ENCODE measurements at places on chromosomes 16 and 17.

- no peak for DNase-seq
Observed at GRCh38 chr17:69325518-69326376, 1.2 kb downstream of the ABCA5 start.

GRCh38 chr16:845351-845745 lies 44.8 kb upstream of the GNG13 start:
- DNase-seq = no peak

DNA sequence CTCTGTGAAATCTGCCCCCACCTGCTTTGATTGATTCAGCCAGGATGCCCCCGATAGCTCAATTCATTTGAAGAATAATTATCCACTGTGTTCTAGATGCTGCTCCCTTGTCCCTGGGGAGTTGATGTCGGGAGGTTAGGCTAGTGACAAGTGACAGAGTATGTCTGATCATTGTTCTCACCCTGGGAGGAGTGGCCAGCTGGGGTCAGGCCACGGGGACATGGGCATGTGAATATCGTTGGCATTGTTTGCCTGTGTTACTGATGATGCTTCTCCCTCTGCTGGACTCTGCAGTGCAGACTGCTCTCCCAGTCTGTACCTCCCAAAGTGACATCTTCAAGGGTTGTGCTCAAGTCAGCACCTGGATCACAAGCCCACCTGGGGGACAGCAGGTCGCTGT lies 89.9 kb upstream of the C16orf82 start:
- no peak for DNase-seq

- peak; percentile 63 for DNase-seq
Observed at GRCh38 chr17:42744283-42744805, 496 bp downstream of the EZH1 start.

GRCh38 chr16:14565688-14566025 lies 64.4 kb downstream of the PARN start:
- no peak for DNase-seq

DNA sequence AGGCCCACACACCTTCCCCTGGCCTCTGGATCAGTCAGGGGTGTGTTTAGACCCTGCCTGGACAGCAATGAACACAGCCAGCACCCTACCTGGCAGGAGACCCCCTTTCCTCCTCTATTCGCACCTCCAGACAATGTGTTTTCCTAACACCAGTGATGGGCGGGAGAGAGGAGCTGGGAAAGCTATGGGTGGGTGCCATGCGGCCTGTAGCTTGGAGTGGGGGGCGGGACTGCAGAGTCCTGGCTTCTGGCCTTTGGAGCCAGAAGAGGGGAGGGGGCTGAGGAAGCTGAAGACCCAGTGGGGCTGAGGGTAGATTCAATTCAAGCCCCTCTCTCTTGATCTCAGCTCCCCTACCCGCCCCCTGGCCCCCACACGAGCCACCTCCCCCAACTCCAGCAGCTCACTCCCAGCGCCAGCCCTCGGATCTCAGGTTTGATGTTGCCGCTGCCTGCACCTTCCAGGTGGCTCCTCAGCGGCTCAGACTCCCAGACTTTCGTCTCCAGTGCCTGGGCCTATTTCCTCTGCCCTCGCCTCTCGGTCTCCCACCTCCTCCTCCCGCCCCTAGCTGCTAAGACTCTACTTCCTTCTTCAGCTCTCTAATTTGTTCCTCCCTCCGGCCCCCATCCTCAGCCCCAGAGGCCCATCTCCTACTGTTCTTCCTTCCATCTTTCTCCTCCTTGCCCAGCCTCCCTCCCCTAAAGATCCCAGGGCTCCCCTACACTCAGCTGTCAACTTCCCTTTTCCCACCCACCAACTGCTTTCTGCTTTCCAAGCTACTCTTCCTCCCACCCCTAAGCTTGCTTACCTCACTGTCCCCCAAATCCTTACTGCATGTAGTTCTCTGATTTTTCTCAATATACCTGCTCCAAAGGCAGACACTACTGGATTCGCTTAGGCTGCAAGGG lies 6.8 kb upstream of the SP6 start:
- DNase-seq = no peak

DNA sequence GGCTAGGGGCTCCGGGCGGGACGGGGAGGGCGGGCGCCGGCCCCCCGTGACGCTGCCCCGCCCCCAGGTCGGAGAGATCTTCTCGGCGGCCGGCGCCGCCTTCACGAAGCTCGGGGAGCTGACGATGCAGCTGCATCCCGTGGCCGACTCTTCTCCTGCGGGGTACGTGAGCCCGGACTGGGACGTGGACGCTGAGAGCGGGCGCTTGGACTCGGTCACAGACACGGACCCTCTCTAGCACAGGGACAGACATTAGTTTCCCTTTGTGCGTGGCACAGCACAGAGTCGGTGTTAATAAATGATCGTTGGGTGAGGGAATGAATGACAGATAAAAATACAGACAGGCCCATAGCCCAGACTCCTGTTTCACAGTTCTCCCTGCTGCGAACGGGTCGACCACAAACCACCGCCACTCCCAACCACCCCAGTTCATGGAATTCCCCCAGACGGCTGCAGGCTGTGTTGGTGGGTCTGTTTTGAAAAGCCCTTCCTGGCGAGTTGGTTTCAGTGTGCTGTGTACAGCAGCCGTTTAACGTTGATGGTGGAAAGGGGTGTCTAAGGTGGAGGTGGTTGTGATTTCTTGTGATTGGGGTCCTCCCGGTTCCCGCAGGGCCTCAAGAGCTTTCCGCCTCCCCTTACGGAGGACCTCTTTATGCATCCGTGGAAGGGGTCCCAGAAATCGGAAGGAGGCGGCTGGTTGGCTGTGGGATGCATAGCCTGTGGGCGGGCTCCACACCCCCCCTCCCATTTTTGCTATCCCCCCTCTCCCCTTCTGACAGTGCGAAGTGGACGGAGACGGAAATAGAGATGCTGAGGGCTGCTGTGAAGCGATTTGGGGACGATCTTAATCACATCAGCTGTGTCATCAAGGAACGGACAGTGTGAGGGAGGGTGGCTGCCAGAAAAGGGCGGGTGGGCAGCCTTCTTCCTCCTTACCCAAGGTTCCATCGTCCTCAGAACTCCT lies 2.9 kb downstream of the RNASEK start:
- DNase-seq = peak; percentile 73

GRCh38 chr16:67555795-67556212 lies 6.5 kb upstream of the CTCF start:
- peak; percentile 30 for DNase-seq

DNA sequence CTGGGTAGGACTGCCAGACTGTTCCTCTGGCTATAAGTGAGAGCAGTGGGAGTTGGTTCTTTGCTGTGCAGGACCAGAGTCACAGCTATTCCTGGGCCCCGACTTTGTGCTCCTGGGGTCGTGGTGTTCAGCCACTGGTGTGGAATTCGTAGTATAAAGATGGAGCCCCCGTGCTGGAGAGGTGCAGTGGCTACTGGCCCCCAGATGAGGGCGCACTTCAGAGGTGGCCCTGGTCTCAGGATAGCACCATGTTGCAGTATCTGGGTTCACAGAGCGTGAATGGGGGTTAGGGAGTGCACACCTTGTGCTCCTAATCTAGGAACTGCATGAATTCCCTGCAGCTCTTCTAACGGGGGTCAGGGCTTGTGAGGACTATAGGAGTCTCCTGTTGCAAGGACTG lies 21.1 kb downstream of the TANC2 start:
- no peak for DNase-seq

DNA sequence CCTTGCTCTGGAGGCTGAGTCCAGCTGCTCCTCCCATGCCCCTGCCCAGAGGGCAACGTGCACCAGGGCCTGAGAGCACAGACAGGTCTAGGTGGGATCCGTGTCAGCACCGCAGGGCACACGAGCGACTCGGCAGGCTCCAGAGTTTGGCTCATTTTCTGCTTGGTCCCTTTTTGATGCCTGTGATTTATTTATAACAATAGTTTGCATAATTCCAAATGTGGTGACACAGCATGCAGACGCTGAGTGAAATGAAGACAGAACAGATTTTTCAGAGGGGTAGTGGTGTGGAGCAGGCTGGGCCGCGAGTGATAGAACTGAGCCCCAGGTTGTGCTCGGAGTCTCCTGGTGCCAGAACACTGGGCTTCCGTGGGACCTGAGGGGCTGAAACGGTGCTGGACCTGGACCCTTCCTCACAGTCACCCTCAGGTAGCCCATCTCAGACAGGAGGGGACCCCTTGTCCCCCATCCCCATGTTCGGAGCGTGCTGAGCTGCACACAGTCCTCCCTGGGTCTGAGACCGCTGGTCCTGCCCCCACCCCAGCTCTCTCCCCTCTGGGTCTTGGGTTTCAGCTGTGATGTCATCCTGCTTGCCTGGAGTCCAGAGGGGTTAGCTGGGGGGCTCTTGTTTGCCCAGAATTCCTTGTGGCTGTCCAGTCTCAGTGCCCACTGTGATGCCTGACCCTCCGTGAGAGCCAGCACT lies 95.9 kb downstream of the METRNL start:
- peak; percentile 4 for DNase-seq

DNA sequence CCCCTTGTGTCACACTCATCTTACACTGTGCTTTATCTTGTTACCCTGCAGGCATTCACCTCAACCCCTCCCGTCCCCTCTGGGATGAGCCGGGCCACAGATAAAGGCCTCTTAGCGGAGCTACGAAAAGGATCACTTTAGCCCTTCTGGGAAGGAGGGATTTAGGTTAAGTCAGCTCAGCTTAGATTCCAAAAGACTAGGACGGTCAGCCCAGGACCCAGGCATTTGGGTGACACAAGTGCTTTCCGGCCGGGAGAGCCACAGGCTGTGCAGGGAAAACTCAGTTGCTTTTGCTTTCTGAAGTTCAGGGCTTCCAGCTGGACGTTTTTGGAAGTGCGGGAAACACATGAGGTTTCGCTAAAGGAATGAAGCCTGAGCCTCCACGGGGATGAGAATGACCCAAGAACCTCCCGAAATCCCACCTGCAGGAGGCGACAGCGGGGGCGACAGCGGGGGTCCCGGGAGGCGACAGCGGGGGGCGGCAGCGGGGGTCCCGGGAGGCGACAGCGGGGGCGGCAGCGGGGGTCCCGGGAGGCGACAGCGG lies 11.6 kb upstream of the METRNL start:
- no peak for DNase-seq

DNA sequence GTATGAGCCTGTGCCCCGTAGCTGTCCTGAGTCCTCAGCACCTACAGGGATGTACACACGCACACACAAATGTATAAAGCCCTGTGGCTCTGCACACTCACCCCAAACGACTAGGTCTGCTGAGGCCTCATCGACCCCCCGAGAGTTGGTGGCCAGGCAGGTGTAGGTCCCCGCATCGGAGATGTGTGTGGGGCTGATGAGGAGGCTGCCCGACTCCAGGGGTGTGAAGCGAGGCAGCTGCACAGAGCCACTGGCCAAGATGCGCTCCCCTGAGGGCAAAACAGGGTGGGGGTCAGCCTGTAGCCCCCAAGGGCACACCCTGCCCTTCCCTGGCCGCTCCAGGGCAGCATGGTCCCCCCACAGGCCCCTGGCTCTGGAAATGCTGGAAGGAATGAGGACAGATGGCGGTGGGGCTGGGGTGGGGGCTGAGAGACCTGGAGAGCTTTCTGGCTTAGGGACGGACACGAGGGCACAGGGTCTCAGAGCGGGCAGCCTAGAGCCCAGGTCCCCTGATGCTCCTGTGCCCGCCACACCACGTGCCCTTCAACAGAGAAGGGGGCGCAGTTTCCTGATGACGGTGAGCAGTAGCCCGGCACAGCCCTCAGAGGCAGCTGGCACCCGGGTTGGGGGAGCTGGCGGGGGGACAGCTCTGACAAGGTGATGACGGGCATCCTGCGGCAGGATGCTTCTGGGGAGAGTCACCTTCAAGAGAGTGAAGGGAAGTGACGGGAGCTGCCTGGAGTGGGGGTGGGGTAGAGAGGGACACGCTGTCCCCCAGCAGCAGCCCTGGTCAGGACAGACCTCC lies 119.8 kb upstream of the CDC42EP4 start:
- DNase-seq = no peak

GRCh38 chr16:50627419-50627818 lies 53.7 kb downstream of the SNX20 start:
- DNase-seq = peak; percentile 49

DNA sequence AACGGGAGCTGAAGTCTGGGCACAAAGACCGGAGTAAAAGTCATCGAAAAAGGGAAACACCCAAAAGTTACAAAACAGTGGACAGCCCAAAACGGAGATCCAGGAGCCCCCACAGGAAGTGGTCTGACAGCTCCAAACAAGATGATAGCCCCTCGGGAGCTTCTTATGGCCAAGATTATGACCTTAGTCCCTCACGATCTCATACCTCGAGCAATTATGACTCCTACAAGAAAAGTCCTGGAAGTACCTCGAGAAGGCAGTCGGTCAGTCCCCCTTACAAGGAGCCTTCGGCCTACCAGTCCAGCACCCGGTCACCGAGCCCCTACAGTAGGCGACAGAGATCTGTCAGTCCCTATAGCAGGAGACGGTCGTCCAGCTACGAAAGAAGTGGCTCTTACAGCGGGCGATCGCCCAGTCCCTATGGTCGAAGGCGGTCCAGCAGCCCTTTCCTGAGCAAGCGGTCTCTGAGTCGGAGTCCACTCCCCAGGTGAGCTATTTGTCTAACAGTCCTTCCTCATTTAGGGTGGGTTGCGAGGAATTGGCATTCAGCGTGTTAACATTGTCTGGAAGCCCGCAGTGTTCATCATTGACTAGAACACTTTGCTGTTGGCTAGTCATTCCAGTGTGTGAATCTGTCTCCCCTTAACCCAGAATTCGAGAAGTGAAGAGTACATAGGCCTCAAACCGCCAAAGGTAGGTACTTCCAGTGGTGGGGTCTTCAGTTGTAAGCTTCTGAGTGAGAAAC lies 1.5 kb downstream of the CDK12 start:
- DNase-seq = no peak

GRCh38 chr16:23357761-23358290 lies 55.7 kb downstream of the SCNN1B start:
- DNase-seq = no peak

DNA sequence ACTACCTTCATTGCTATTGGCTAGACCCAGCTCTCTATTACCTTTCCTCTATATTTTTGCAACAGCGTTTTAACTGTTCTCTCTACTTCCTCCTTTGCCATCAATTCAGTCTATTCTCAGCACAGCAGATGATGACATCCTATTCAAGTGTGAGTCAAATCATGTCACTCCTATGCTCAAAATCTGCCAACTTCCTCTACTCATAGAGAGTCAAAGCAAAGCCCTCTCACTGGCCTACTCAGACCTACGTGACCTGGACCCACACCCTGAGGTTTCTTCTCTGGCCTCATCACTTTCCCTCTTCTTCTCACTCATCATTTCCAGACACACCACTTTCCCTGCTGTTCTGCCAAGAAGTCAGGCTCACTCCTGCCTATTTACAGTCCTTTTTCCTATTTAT lies 289.0 kb upstream of the AXIN2 start:
- no peak for DNase-seq

DNA sequence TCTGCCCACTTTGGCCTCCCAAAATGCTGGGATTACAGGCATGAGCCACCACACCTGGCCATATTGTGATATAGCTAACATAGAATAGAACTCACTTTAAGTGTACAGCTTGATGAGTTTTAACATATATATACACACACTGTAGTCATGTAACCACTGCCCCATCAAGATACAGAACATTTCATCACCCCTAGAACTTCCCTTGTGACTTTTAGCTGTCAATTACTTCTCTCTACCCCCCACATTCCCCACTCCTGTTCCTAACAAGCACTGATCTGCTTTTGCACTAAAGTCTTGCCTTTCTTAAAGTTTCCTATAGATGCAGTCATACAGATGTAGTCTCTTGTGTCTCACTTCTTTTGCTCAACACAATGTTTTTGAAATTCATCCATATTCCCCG lies 93.1 kb downstream of the PITPNC1 start:
- no peak for DNase-seq

- peak; percentile 65 for DNase-seq
Observed at GRCh38 chr16:84062734-84063640, 20.4 kb upstream of the SLC38A8 start.

- DNase-seq = no peak
Observed at GRCh38 chr17:17710728-17711541, 29.7 kb downstream of the RAI1 start.
